ENCODE measurements at places on chromosomes 7 and 10.

- DNase-seq, result no peak
Measured at GRCh38 chr10:133143200-133143533, 16.9 kb upstream of the KNDC1 start.

DNA sequence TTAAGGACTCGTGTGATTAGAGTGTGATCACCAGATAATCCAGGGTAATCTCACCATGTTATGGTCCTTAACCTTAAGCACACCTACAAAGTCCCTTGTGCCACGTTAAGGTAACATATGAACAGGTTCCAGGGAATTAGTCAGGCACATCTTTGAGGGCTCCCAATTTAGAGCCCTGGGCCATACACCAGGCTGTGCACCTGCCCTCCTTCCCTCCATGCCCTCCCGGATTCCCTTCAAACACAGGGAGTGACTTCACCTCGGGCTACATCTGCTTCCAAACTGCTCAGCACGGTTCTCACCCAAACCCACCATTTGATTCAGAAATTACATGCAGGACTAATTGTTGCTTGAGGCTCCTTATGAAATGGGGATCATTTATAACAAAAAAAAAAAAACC is 93.9 kb upstream of the HABP2 start:
- DNase-seq, result no peak

- no peak for DNase-seq
Measured at GRCh38 chr10:27345455-27345920, 104.9 kb upstream of the ACBD5 start.

DNA sequence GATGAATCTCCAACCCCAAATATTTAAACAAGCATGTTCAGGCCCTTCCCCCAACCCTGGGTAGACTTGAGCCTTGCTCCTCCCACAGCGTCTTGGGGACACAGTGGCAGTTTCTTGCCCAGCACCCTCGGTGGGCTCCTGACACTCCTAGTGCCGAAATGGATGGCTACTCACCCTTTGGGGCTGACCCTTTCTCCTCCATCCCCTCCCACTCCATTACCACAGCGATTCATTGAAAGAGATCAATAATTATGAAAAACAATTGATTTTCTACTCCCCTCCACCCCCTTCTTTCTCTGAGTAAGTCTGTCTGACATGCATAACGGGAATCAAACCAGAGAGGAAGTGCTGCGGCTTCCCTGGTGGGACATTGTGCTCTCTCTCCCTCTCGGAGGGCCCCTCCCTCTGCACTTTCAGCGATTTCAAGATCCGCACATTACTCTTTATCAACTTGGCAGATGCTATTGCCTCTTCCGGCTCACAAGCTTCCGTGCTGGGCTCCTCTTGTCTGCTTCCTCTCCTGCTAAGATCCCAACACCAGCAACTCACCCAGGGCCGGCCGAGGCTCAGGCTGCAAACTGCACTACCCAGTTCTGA is 79.0 kb upstream of the PLXNA4 start:
- DNase-seq, result peak; percentile 57

All from endothelial cell (in vitro differentiated cells).